Osteoblast (primary cell): ENCODE measurements at places on chromosomes 2 and 18. TPM values are rescaled to one million over a fixed set of nuclear protein-coding genes. Genes with fewer than 3 reads are reported as not detected.

GRCh38 chr2:174145827-174146226, 102.5 kb downstream of the OLA1 start:
- no peaks in the 10 kb centered on the region for H3K36me3 ChIP-seq
- no peak overlapping the region for H3K27ac ChIP-seq
- peaks cover 4% of the 10 kb centered on the region for H3K4me1 ChIP-seq
- no peak for DNase-seq
- no peaks in the 10 kb centered on the region for H3K27me3 ChIP-seq

DNA sequence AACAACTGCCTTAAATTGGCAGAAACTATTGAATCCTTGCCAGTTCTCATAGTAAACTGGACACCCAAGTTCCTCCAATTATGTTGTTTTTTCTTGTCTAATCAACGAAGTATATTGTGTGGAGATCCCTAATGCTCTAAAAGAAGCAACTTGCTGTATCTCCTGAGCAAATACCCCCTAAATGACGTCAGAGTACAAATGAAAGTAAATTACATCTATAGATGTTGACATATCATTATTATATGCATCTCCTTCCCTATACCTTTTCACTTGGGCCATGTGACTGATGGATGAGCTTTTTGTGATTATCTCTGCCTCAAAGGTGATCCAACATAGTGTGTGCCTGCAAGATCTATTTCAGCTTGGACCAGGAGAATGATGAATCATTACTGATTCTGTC, 159.4 kb downstream of the CCDC148 start:
- H3K4me1 ChIP-seq, result no peaks in the 10 kb centered on the region
- no peak overlapping the region for H3K27ac ChIP-seq
- H3K27me3 ChIP-seq, result peaks cover 4% of the 10 kb centered on the region
- no peak for DNase-seq
- H3K36me3 ChIP-seq, result no peaks in the 10 kb centered on the region

DNA sequence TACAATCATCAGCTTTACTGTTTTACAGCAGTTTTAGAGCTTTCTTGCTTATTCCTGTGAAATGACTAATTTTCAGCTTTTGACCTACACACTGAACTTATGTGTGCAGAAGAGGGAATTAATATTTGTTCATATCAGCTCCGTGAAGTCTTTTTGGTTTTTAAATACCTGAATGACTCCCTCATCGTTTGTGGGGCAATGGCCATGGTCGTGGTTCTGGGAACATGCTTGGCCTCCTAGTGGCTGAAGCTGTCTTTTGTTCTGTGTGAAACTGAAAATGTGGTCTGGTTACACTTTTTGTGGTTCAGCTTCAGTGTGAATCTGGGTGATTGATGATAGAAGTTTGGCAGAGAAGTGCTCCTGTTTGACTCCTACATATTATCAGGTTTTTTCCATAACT, 408.1 kb downstream of the THSD7B start:
- no peak for DNase-seq
- H3K36me3 ChIP-seq, result no peaks in the 10 kb centered on the region
- H3K4me3 ChIP-seq, result no peak overlapping the region
- no peak overlapping the region for H3K27ac ChIP-seq
- H3K4me1 ChIP-seq, result peaks cover 18% of the 10 kb centered on the region

GRCh38 chr2:205882806-205883425, 200.6 kb downstream of the NRP2 start:
- H3K36me3 ChIP-seq, result no peaks in the 10 kb centered on the region
- H3K4me3 ChIP-seq, result no peak overlapping the region
- no peak overlapping the region for H3K27ac ChIP-seq
- peaks cover 13% of the 10 kb centered on the region for H3K27me3 ChIP-seq

DNA sequence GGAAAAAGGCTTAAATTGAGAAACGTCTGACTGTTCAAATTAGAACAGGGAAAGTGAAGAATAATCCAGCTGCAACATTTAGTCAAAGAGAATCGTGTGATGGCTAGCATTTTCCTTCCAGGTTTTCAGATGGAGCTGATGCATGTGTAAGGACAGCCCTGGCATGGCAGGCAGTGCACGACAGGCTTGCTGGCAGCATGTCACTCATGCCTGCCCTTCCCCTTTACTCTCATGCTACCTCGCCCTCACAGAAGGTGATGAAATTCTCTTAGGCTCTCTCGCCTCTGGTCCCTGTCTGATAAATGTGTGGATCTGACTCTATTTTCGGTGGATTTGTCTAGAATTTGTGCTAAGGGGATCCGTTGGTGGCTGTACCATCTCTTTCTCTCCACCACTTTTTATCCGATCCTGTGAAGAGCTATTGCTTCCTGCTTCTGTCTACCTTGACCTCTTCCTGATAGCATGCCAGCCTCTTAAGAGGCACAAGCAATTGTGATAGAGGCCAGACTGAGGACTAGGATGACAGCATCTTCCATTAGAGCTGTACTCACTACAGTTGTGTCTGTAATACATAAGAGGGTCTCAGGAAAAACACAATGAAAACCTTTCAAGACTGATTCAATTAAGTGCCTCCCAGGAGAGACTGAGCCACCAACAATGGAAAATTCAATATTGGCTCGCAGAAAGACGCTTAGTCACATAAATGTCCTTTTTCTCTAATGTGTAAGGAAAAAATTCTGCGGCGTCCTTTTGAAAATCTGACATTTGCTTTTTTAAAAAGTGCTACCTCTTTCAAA, 65.6 kb upstream of the NOSTRIN start:
- no peak for DNase-seq
- H3K27me3 ChIP-seq, result no peaks in the 10 kb centered on the region
- no peaks in the 10 kb centered on the region for H3K4me1 ChIP-seq
- H3K27ac ChIP-seq, result no peak overlapping the region
- H3K36me3 ChIP-seq, result no peaks in the 10 kb centered on the region
- no peak overlapping the region for H3K4me3 ChIP-seq

DNA sequence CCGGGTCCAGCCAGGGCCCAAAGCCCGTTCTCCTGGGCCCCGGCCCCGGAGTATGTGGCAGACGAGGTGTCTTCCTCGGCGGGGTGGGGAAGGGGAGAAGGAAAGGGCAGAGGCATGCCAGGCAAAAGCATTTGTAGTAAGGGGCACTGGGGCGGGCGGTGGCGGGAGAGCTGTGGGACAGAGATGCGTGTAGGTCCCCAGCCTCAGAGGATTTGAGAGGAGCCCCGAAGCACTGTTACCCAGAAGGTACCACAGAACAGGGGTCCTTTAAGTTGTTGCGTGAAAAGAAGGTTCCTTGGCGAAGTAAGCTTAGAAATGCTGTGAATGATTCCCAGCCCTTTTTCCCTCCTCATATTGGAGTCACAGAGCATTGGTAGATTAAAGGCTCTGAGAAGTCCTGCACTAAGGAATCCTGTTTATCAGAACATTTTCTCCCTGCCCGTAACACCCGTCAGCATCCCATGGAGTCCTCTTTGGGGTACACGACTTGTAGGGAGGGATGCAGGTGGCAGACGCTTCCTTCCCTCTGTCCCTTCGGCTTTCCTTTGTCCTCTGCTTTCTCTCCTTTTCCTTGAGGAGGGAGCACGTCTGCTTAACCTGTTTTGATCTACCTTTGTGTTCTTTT, 12.5 kb downstream of the GAREM2 start:
- H3K36me3 ChIP-seq, result no peaks in the 10 kb centered on the region
- peak; percentile 82 for DNase-seq
- peak overlapping the region; percentile 78 for H3K4me3 ChIP-seq
- peaks cover 2% of the 10 kb centered on the region for H3K4me1 ChIP-seq
- no peaks in the 10 kb centered on the region for H3K27me3 ChIP-seq
- peak overlapping the region; percentile 23 for H3K27ac ChIP-seq

The CAPN14 gene
- under 0.01 TPM in 2 replicates for total RNA-seq
